Activated B cell treated with CpG ODN at 0.5 μM for 24 hours (primary cell): ENCODE measurements at places on chromosomes 13 and 19. TPM values are rescaled to one million over a fixed set of nuclear protein-coding genes. Genes with fewer than 3 reads are reported as not detected.

- peaks cover 32% of the 10 kb centered on the region for H3K36me3 ChIP-seq
- no peak for DNase-seq
- H3K27ac ChIP-seq: no peak overlapping the region
- no peaks in the 10 kb centered on the region for H3K27me3 ChIP-seq
- peaks cover 45% of the 10 kb centered on the region for H3K4me1 ChIP-seq
These were observed 45.8 kb upstream of the GPI start for GRCh38 chr19:34319230-34319585.

GRCh38 chr19:55256562-55257460 lies 2.0 kb downstream of the PPP6R1 start:
- H3K36me3 ChIP-seq: peaks cover 32% of the 10 kb centered on the region
- DNase-seq: no peak
- peaks cover 73% of the 10 kb centered on the region for H3K4me1 ChIP-seq
- peak overlapping the region; percentile 100 for H3K27ac ChIP-seq

- H3K27me3 ChIP-seq: peaks cover 37% of the 10 kb centered on the region
- no peak within 1 kb of the TSS for H3K27ac ChIP-seq
- peaks cover 13% of the 10 kb centered on the region for H3K4me1 ChIP-seq
- H3K4me3 ChIP-seq: no peak within 1 kb of the TSS
- peaks cover 4% of the 10 kb centered on the region for H3K36me3 ChIP-seq
- peak; percentile 39 for DNase-seq
These were observed at the start of gene TTC9B for GRCh38 chr19:40217934-40218890. Gene TTC9B (minus strand): TSS chr19:40218384. CDS start chr19:40218381, 3 bp downstream.

The OR7A5 gene
- total RNA-seq: not detected in 2 replicates

DNA sequence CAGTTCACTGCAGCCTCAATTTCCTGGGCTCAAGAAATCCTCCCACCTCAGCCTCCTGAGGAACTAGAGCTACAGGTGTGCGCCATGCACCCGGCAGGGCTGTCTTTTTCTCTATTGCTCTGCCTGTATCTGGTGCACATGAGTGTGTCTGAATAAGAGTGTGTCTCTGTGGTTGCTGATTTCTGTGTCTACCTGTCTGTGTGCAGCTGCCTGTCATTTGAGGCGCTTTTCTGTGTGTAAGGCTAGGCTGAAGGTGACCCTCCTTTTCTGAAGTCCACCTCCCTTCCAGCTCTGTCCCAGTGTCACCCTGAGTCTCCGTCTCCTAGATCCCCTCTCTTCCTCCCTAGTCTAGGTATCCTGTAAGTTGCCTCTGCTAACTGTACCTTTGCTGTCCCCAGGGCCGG lies 1.5 kb upstream of the PRR12 start:
- H3K36me3 ChIP-seq: peaks cover 14% of the 10 kb centered on the region
- no peak overlapping the region for H3K4me3 ChIP-seq
- H3K27me3 ChIP-seq: no peaks in the 10 kb centered on the region

GRCh38 chr13:23806874-23807526 lies 82.2 kb downstream of the MIPEP start:
- peaks cover 53% of the 10 kb centered on the region for H3K4me1 ChIP-seq
- peak overlapping the region; percentile 75 for H3K4me3 ChIP-seq
- H3K36me3 ChIP-seq: peaks cover 19% of the 10 kb centered on the region
- no peak for DNase-seq
- H3K27ac ChIP-seq: peak overlapping the region; percentile 84

GRCh38 chr13:112098699-112099098 lies 31.8 kb downstream of the SOX1 start:
- H3K27me3 ChIP-seq: peaks cover 25% of the 10 kb centered on the region
- DNase-seq: no peak
- H3K4me1 ChIP-seq: no peaks in the 10 kb centered on the region
- no peak overlapping the region for H3K27ac ChIP-seq

DNA sequence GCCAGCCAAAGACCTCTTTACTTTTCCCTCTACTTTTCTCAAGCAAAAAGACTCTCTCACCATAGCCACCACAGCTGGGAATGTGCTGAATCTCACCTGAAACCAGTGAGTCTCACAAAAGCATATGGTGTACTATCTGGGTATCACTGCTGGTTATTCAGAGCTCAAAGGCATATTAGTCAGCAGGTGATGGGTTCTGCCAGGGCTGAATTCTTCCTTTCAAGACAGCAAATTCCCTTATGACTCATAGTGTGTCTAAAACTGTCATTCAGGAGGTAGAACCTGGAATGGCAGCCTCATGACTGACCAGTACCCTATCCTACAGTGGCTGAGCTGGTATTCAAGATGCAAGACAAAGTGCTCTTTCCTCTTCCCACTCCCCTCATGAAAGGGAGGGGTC lies 2859.1 kb downstream of the PCDH9 start:
- H3K36me3 ChIP-seq: no peaks in the 10 kb centered on the region
- H3K27me3 ChIP-seq: no peaks in the 10 kb centered on the region
- H3K4me3 ChIP-seq: no peak overlapping the region

- no peak overlapping the region for H3K27ac ChIP-seq
- no peaks in the 10 kb centered on the region for H3K4me1 ChIP-seq
- no peaks in the 10 kb centered on the region for H3K27me3 ChIP-seq
- H3K36me3 ChIP-seq: no peaks in the 10 kb centered on the region
- DNase-seq: no peak
These were observed 249.9 kb upstream of the GPC6 start for GRCh38 chr13:92976657-92977056.

The FAM187B gene
- total RNA-seq: not detected in 2 replicates

DNA sequence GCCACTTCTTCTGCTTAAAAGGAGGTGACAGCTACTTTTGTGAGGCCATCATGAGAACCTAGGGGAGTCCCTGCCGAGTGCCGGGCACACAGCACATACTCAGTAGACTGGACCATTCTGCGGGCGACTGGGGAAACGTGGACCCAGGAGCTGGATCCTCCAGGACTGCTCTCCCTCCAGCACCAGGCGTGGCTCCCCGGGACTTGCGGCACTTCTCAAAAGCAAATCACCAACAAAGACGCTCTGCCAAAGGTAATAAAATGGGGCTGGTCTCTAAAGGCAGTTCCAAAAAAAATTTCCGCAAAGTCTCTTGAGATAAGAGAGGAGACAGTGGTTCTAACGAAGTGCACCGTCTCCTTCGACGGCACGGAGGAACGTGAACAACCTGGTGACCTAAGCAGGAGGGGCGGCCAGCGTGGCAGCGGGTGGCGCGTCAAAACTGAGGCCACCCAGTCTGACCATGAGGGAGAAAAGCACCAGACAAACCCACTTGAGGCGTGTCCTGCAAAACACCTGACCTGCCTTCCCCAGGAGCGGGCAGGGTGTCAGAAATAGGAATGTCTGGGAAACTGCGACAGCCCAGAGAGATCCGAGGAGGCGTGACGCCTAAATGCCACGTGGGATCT lies 1.4 kb upstream of the TMPRSS9 start:
- H3K27ac ChIP-seq: no peak overlapping the region
- peaks cover 7% of the 10 kb centered on the region for H3K36me3 ChIP-seq
- H3K4me3 ChIP-seq: no peak overlapping the region

GRCh38 chr19:31102674-31103073 lies 246.6 kb downstream of the TSHZ3 start:
- H3K4me1 ChIP-seq: no peaks in the 10 kb centered on the region
- H3K36me3 ChIP-seq: no peaks in the 10 kb centered on the region
- no peaks in the 10 kb centered on the region for H3K27me3 ChIP-seq
- no peak overlapping the region for H3K4me3 ChIP-seq

The TSKS gene
- 0.39 and 0.55 TPM in 2 replicates for total RNA-seq

GRCh38 chr13:40604135-40604534 lies 62.3 kb downstream of the FOXO1 start:
- H3K27ac ChIP-seq: no peak overlapping the region
- no peak overlapping the region for H3K4me3 ChIP-seq
- peaks cover 10% of the 10 kb centered on the region for H3K36me3 ChIP-seq
- H3K4me1 ChIP-seq: peaks cover 85% of the 10 kb centered on the region
- H3K27me3 ChIP-seq: no peaks in the 10 kb centered on the region

DNA sequence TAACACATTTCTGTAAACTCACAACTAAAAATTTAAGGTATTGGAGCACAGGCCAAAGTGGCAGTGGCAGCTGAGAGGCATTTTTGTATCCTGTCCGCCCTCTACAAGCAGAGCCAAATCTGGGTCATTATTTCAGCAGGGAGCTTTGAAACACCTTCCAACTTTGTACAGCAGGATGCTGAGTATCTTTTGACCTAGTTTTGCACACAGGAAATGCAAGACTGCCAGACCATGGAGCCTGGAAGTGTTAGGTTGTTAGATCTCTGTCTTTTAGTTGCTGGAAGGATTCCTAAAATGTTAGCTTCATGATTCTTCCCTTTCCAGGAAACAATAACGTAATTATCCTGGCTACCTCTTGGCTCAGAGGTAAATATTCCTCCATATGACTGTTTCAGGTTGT lies 148.6 kb upstream of the ATXN8OS start:
- no peak for DNase-seq
- H3K27me3 ChIP-seq: no peaks in the 10 kb centered on the region
- no peaks in the 10 kb centered on the region for H3K36me3 ChIP-seq
- no peak overlapping the region for H3K4me3 ChIP-seq

DNA sequence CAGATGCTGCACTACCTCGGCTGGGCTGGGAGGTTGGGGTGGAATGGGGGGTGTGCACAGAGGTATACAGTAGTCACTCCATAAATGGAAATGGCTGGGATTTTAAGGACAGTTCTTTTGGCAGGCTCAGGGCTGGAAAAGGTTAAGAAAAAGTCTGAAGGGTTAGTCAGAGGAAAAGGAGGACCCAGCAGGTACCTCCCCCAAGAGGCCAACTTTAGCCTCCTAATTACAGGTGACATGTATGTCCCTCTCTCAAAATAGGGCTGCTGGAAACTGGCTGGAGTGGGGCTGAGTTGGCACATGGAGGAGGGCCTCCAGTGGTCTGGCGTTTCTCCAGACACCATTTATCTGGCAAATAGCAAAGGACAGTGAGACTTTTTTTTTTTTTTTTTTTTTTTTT lies 994 bp downstream of the CCDC194 start:
- DNase-seq: no peak
- no peaks in the 10 kb centered on the region for H3K27me3 ChIP-seq
- peaks cover 21% of the 10 kb centered on the region for H3K4me1 ChIP-seq
- no peak overlapping the region for H3K4me3 ChIP-seq
- H3K36me3 ChIP-seq: peaks cover 7% of the 10 kb centered on the region

DNA sequence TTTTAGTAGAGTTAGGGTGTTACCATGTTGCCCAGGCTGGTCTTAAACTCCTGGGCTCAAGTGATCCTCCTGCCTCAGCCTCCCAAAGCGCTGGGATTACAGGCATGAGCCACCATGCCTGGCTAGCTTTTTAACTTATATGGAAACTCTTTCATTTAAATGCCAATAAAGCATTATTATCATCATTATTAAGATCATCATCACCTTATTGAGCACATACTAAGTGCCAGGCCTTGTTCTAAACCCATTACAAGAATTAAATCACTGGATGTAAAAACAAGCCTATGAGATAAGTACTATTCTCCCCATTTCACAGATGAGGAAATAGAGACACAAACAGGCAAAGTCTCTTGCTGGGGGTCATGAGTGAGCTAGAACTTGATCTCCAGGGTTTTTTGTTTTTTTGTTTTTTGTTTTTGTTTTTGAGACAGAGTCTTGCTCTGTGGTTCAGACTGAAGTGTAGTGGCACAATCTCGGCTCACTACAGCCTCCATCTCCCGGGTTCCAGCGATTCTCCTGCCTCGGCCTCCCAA lies 1.3 kb downstream of the GMFG start:
- no peak for DNase-seq
- peaks cover 28% of the 10 kb centered on the region for H3K36me3 ChIP-seq
- H3K4me1 ChIP-seq: peaks cover 56% of the 10 kb centered on the region
- peak overlapping the region; percentile 94 for H3K4me3 ChIP-seq
- H3K27me3 ChIP-seq: no peaks in the 10 kb centered on the region

The ZNF296 gene
- 27.8 and 28.0 TPM in 2 replicates for total RNA-seq

DNA sequence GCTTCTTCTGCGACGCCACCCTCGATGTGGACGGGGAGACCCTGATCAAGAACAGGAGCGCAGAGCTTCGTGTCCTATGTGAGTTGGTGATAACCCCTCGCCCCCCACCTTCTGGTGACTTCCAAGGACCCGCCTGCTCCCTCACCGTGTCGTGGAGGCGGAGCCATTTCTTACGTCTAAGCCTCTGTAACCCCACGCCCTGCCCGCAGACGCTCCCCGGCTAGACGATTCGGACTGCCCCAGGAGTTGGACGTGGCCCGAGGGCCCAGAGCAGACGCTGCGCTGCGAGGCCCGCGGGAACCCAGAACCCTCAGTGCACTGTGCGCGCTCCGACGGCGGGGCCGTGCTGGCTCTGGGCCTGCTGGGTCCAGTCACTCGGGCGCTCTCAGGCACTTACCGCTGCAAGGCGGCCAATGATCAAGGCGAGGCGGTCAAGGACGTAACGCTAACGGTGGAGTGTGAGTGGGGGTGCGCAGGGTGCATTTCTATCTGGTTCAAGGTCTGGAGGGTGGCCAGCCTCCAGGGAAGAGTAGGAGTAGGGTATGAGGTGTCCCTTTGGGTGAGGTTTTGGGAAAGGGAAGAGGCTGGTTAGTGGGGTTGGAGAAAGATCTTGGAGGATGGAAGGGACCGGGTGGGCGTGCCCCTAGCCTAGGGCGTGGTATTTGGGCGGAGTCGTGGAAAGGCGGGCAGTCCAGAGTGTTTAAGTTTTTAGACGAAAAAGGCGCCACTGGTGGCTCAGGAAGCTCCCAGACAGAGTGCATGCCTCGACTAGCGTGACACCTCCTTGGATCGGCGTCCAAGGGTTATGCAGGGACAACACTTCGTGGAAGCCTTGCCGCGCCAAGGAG lies 3.3 kb downstream of the ICAM5 start:
- H3K27me3 ChIP-seq: peaks cover 41% of the 10 kb centered on the region
- peak overlapping the region; percentile 73 for H3K4me3 ChIP-seq
- no peaks in the 10 kb centered on the region for H3K36me3 ChIP-seq
- H3K4me1 ChIP-seq: peaks cover 63% of the 10 kb centered on the region
- H3K27ac ChIP-seq: peak overlapping the region; percentile 59

GRCh38 chr19:46356149-46357055 lies 9.5 kb downstream of the PPP5C start:
- DNase-seq: no peak
- no peaks in the 10 kb centered on the region for H3K27me3 ChIP-seq
- H3K27ac ChIP-seq: no peak overlapping the region
- H3K4me3 ChIP-seq: no peak overlapping the region
- peaks cover 27% of the 10 kb centered on the region for H3K4me1 ChIP-seq

The CGB2 gene
- total RNA-seq: not detected in 2 replicates

DNA sequence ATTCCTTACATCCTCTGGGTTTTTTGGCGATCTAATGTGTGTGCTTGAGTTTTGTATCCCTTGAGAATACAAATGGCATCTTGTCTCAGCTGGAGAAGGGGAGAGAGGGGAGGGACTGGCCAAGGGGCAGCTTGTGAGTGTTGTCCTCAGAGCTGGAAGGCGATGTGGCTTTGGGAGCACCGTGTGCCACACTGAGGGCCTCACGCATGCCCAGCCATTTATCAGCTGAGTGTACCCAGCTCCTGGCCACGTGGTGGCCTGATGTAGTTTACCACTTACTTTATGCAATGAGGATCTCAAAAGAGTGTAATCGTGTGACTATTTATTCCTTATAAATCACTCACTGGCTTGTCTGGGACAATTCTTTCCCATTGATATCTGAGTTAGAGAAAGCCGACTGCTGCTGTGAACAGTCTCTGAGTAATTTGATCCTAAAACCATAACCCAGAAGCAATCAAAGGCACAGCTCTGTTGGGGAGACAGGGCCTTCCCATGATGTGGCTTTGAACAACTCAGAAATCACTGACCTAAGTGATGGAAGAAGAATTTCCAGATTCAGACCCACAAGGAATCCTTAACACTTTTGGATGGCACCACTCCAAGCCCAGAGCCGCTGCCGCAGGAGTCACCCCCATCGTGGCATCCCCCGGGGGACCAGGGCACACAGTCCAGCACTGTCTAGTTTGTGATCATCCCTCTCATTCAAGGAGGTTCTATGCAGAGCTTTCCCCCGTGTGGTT lies 53.9 kb upstream of the MTIF3 start:
- H3K36me3 ChIP-seq: no peaks in the 10 kb centered on the region
- no peak overlapping the region for H3K4me3 ChIP-seq
- peaks cover 4% of the 10 kb centered on the region for H3K4me1 ChIP-seq
- no peaks in the 10 kb centered on the region for H3K27me3 ChIP-seq
